ENCODE measurements at places on chromosomes 7 and 10.

- no peak for DNase-seq
Measured at GRCh38 chr7:151148319-151149259, 18.9 kb downstream of the GBX1 start.

GRCh38 chr10:3622845-3623621 lies 162.0 kb downstream of the KLF6 start:
- DNase-seq = no peak

DNA sequence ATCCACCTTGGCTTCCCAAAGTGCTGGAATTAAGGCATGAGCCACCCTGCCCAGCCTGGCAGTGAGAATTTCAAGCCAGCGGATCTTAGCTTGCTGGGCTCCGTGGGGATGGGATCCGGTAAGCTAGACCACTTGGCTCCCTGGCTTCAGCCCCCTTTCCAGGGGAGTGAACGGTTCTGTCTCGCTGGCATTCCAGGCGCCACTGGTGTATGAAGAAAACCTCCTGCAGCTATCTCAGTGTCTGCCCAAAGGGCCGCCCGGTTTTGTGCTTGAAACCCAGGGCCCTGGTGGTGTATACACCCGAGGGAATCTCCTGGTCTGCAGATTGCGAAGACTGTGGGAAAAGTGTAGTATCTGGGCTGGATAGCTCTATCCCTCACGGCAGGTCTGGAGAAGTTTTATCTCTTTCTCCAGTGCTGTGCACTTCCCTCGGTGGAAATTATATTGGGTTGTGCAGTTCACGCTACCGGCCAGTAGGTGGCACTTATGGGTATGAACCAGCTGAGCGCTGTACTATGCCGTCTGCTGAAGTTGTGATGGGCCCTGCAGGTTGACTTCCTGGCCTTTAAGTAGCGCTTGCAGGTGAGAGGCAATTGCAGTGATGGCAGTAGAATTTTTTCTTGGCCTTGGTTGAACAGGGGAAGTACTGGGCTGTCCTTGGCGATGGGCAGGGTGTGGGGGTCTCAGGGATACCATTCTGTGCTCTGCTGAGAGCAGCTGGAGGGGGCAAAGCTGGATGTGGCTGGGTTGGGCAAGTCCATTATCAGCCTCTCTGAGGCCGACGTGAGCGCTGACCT lies 138.0 kb upstream of the MTPN start:
- DNase-seq = no peak

DNA sequence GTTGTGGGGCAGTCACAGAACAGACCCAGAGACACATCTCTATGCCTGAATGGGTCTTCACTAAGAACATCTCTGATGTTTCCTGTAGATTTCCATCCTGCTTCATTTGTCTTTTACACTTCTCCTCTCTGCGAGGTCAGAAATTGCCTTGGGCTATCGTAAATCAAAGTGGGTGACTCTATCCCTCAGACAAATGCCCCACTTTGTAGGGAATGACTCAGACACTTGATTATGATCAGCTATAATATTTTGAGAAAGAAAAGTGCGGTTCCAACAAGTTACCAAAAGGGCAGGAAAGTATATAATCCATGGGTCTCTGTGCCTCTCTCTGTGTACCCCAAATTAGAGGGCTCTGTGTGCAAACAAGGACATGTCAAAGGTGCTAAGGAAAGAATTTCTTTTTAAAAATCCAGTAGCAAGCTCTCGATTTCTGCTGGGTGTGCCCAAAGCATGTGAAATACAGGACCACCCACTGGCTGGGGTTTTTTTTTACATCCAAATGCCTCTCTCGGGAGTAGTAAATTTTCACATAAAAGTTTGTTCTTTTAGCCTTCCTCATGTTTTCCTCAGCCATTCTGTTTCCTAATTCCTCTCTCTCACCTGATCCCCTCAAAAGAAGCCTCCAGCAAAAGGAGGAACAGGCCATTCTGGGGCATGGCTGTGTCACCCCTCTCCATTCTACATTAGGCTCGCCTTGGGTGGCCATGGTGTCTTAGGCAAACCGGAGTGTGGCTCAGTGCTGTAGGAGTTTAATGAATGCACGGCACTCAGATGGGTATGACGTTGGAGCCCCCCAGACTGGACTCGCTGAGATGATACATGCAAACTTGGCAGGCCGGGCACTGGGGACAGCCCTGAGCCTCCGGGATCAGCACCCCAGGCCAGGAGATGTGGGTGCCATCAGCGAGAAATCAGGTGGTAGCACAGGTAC lies 6.3 kb upstream of the OPN4 start:
- no peak for DNase-seq

- DNase-seq = no peak
Measured at GRCh38 chr7:54014765-54015164, 527.4 kb upstream of the VSTM2A start.

DNA sequence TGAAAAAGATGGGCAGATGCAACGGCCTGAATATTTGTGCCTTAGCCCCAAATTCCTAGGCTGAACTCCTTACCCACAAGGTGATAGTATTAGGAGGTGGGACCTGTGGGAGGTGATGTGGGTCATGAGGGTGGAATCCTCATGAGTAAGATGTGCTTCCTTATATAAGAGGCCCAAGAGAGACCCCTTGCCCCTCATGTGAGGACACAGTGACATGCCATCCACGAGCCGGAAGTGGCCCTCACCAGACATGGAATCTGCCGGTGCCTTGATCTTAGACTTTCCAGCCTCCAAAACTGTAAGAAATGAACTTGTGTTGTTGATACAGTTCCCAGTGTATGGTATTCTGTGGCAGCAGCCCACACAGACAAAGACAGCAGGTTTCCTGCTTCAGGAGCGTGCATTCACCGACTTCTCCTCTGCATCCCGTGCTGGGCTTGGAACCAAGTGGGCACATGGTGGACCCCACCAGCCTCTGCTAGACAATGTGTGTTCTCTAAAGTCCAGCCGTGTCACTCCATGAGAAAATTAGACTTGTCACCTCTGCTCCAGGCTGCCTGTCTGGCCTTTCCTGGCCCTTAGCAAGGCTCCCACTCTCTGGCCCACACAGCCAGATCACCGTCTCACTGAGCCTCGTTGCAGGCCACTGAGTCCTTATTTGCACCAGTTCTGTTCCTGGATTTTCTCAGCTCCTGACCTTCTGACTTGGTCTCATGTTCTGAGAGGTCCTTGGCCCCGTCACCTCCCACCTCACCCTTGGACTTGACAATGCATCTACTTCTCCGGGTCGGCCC lies 52.9 kb upstream of the CACUL1 start:
- no peak for DNase-seq

- DNase-seq = no peak
Measured at GRCh38 chr10:77290528-77291155, 347.0 kb downstream of the KCNMA1 start.

GRCh38 chr7:19407270-19407669 lies 262.0 kb upstream of the FERD3L start:
- DNase-seq = no peak

GRCh38 chr10:110214371-110214826 lies 7.0 kb downstream of the MXI1 start:
- no peak for DNase-seq

All from T-helper 22 cell (primary cell).